ENCODE measurements at places on chromosomes 7 and 10.

- no peak for DNase-seq
Measured at GRCh38 chr10:72455889-72456595, 101.3 kb upstream of the DNAJB12 start.

DNA sequence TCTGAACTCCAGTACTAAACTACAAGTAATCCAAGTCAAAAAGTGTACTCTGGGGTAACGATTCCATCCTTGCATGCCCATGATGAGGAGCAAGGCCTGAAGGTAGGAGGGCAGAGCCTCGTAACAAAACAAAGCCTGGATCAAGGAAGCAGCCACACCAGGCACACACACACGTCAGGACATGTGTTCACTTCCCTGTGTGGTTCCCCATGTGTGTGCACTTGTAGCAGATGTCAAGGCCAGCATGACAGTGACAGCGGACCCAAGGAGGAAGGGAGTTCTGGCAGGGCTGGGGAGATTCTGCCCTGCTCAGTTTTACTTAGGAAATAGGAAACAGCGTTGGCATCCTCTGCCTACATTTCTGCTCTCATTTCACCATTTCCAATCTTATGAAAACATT, 92.8 kb downstream of the ALOX5 start:
- no peak for DNase-seq

DNA sequence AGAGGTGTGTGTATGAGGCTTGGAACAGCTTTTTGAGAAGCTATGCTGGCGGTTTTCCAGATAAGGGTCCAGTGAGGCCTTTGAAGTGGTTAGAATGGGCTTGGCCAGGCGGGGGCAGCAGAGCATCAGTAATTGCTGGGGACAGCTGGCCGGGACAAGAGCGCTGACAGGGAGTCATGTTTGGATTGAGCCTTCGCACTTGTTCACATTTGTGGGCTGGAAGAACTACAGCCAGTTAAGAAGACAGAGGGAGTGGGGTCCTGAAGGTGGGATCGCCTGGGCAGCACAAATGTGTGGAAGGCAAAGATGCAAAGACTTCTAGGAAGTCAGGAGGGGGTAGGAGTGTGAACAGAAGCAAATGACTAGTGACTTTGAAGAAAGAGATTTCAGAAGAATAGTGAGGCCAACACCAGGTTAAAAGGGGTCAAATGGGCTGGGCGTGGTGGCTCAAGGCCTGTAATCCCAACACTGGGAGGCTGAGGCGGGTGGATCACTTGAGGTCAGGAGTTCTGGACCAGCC, 12.7 kb upstream of the SDHAF3 start:
- peak; percentile 33 for DNase-seq

DNA sequence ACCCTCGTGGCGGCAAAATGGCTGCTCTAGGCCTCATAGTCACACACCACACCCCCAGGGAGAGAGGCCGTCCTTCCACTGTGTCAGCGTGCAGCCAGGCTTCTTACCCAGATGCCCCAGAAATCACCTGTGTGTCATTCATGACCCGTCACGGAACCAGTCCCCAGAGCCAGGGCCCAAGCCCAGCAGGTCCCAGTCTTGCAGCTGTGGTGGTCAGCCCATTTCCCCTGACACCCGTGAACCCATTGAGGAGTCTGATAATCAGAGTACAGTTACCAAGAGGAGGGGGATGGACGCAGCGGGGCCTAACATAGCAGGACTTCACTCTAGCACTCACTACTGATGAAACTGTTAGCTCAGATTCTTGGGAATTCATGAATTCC, 112.1 kb downstream of the ACTR3B start:
- no peak for DNase-seq

DNA sequence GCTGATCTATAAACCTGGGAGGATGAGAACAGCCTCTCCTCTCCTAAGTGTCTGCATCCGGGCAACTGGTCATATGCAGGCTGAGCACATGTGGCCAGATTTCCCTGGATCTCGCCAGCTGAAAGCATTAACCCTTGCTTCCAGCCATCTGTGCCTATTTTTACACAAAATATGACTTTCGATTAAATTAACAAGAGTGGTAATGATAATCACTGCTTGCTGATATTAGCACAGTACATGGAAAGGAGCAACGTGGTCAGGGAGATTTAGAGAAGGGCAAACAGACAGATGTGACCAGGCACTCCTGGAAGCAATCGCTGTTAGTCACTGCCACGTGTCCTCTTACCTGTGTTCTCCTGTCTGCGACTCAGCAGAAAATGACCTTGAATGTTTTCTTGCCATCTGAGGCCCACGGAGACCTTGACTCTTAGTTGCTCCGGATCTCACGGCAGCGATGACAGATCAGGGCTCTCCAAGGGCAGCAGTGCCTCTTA, 59.5 kb upstream of the NPTX2 start:
- DNase-seq = no peak

- DNase-seq = no peak
Measured at GRCh38 chr10:80414142-80414895, 6.0 kb downstream of the PRXL2A start.

- DNase-seq = no peak
Measured at GRCh38 chr10:86450806-86451603, 70.6 kb downstream of the WAPL start.

GRCh38 chr7:14085901-14086300, 96.4 kb upstream of the ETV1 start:
- DNase-seq = no peak

GRCh38 chr10:86224354-86225102, 142.1 kb downstream of the GRID1 start:
- DNase-seq = no peak

DNA sequence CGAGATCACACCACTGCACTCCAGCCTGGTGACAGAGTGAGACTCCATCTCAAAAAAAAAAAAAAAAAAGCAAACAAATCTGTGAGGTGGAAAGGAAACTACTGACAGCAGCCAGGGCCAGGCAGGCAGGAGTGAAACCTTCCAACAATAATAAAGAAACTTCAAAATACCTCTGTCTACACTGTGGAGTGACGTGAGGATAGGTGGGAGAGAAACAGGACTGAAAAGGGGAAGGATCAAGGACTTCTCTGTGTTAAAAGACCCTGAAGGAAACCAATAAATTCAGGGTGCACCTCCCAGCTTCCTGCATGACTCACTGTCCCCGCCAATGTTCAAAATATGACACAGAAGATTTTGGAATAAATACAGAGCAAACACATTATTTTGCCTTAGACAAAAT, 82.9 kb downstream of the KIAA1549 start:
- DNase-seq = no peak

GRCh38 chr7:30070052-30070451, 41.8 kb downstream of the PLEKHA8 start:
- DNase-seq = no peak

GRCh38 chr10:6247041-6247712, 44.4 kb downstream of the PFKFB3 start:
- no peak for DNase-seq

- no peak for DNase-seq
Measured at GRCh38 chr7:68478326-68478725, 1119.9 kb upstream of the AUTS2 start.

DNA sequence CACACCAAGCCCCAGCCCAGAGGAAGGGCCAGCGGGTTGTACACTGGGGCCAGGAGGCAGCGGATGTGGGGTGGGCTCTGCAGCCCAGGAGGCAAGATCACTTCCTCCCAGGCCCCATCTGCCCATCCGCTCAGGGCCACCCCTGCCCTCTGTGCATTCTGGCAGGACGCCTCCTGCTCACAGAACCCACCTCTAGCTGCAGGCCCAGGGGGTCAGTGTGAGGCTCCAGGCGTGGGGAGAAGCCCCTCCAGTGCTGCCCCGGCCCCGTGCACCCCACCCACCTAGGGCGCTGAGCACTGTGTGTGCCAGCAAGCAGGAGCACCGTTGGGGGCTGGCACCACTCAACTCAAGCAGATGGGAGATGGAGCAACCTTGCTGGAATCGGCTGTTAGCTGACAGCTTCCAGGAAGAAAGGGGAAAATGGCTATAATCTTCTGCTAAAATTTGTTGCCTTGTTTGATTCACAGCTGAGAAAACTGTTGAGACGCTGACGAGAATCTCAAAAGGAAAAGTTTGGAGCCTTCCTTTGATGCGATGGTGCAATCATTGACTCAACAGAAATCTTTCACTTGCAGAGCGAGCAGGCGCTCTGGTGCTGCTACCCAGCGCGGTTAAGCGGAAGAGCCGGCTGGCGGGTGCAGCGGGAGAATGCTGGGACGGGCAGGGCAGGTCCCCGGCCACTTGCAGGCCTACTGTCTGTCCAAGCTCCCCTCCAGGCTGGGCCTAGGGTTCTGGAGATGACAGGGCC, 276.1 kb downstream of the ELFN1 start:
- no peak for DNase-seq

- DNase-seq = no peak
Measured at GRCh38 chr7:47814905-47815613, 133.2 kb downstream of the PKD1L1 start.

DNA sequence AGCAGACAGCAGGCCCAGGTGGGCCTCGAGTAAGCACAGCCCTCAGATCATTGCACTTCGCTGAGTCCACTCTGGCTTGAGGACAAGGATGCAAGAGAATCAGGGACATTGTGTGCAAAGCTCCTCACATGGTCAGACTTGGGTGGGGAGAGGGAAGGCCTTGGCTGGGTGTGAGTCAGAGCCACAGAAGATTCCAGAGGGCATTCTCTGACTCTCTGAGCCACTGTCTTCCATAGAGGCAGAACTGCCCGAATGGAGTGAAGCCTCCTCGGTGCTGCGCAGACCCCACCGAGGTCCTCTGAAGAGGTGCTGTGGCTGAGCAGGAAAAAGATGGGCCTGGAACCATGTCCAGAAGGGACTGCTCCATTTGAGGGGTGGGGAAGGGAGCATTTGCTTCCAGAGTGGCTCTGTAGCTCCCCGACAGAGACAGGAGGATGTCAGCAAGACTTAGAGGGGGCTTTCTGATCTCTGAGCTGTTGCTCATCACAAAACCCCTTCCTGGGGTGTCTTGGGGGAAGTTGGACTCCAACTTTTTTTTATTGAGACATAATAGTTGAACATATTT, 120.8 kb downstream of the PTPN20 start:
- no peak for DNase-seq

- no peak for DNase-seq
Measured at GRCh38 chr7:1639532-1640175, 30.4 kb upstream of the ELFN1 start.

- DNase-seq = no peak
Measured at GRCh38 chr7:30238721-30239441, 45.5 kb upstream of the ZNRF2 start.

GRCh38 chr7:22476824-22477223, 23.2 kb downstream of the STEAP1B start:
- DNase-seq = no peak

DNA sequence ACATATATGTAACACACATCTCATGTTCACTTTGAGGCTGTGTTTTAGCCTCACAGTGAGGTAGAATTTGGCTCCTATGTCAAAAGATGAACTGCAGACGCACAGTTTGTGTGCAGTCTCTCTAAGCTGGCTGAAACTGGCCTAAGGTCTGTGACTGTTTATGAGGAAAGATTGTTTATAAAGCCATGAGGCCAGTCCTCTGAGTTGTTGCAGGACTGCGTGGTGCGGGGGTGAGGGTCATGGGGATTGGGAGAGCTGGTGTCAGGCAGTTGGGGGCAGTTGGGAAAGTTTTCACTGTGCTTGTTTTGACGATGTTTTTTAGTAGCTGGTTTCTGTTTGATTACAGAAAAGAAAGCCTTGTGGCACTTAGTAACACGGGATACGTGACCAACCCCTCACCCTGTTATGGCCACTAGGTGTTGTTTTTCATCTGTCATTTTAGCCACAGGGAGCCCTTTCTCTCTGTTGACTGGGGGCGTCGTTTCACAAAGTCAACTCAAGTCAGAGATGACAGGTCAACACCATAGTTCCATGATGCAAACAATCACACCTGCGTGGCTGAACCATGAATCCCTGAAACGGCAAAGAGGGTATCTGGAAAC, 310.9 kb downstream of the CCDC3 start:
- no peak for DNase-seq

GRCh38 chr7:120276720-120277119, 3.7 kb downstream of the KCND2 start:
- DNase-seq = no peak

- no peak for DNase-seq
Measured at GRCh38 chr7:83065714-83066113, 97.0 kb downstream of the PCLO start.

- peak; percentile 32 for DNase-seq
Measured at GRCh38 chr7:3092468-3092867, 48.8 kb upstream of the CARD11 start.

DNA sequence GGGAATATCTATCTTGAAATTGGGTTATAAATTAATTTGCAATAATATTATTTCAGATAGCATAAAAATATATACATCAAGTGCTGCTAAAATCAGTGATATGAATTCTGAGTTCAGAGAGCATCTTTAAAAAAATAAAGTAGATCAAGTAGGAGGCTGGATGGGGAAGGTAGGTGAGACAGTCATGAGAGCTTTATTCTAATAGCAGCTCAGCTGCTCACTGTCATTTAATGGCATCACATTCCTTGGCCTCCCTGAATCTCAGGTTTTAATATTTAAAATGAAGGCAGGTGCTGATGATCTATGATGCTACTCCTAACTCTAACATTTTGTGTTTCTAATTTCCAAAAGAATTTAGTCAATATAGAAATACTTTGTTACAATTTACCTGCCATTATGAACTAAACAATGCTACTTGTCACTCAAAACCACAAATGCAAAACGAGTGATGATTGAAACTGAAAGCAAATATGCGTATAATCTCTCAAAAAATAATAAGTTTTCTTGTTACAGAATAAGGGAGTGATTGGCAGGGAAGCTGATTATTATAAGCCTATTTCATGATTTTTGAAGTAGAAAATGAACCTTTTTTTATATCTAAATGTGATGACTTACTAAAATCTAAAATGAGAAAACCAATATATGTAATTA, 147.6 kb upstream of the CSTF2T start:
- DNase-seq = no peak

DNA sequence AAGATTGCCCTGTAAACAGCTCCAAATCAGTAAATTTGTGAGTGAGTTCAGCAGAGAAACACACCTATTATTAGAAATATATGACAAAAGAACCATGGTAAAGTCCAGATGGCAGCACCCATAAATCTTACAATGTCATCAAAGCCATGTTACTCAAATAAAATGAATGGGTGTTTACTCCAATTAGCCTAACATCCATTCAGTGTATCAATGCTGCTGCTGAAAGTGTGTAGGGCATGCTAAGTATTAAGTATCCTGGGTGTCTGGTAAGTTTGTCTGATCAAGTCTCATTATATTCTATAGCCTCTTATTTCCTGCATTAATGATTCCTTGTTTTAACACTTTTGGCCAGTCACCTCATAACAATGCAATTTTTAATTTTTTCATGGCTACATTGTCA, 185.5 kb upstream of the STEAP4 start:
- no peak for DNase-seq

DNA sequence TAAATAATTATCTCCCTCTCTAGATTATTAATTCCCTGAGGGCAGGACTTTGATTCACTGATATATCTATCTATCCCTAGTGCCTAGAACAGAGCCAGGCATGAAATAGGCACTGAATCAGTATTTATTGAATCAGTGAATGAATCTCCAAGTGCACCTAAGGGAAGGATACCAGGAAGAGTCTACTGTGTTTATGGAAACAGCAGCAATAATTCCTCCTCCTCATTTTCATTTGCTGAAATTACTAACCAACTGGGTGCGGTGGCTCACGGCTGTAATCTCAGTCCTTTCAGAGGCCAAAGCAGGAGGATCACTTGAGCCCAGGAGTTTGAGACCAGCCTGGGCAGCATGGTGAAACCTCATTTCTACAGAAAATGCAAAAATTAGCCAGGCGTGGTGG, 161.2 kb downstream of the TCF7L2 start:
- no peak for DNase-seq
